Posterior cingulate gyrus (tissue), 11 donors: ENCODE measurements at places on chromosomes 3 and 15.

- no peak for DNase-seq
Observed at GRCh38 chr15:80172401-80172800, 19.6 kb downstream of the FAH start.

GRCh38 chr15:66777596-66778313 is 75.7 kb downstream of the SMAD6 start:
- DNase-seq = no peak

GRCh38 chr3:141486746-141487520 is at the start of gene RASA2:
TSS of gene RASA2 (plus strand) at chr3:141487027. CDS start at chr3:141487084, 57 bp downstream.
- peak; percentile 96 for DNase-seq

- peak; percentile 31 for DNase-seq
Observed at GRCh38 chr3:130345487-130346079, at the start of gene COL6A5. TSS of gene COL6A5 (plus strand) at chr3:130345672. CDS start at chr3:130373639, 27,967 bp downstream.

DNA sequence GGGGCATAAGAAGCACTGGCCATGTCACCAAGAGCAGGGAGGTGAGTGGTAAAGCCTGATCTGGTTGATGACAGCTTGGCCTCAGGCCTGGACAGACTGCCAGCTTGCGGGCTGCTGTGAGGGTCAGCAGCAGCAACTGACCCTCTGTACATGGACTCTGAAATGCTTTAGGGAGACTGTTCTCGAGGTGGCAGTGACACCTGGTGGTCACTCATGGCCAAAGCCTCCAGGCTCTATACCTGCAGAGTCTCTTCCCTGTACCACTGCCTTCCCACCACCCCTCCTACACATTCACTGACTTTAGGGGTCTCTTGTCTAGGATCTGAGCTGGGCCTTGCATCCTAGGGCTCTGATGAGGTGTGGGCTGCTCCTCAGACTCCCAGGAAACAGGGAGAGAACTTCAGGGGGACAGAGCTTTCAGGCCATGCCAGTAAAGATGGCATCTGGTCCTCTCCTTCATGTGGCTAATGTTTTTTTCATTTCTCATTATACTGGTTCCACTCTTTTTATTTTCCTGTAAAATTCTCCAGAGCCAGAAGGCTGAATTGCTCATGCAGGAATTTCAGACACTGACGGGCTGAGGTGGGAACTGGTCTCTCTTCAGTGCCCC is 17.2 kb upstream of the TIMP4 start:
- DNase-seq = peak; percentile 21

- DNase-seq = no peak
Observed at GRCh38 chr3:171776411-171776810, 33.9 kb downstream of the PLD1 start.

DNA sequence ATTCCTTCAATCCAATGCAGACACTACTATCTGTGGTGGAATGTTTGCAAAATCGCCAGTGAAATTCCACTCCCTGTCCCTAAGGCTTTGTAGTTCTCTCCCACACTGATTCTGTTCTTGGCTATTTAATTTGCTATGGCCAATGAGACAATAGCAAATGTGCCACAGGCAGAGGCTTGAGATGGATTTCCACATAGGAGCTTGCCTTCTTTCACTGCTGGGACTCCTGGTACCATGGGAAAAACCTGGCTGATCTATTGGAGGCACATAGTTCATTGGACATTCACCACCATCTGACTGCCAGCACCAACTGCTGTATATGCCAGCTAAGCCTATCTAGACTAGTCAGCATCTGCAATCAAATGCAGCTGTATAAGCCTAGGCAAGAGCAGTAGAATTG is 103.8 kb downstream of the NR1D2 start:
- no peak for DNase-seq

- DNase-seq = peak; percentile 3
Observed at GRCh38 chr3:46668591-46668990, 24.9 kb downstream of the ALS2CL start.

DNA sequence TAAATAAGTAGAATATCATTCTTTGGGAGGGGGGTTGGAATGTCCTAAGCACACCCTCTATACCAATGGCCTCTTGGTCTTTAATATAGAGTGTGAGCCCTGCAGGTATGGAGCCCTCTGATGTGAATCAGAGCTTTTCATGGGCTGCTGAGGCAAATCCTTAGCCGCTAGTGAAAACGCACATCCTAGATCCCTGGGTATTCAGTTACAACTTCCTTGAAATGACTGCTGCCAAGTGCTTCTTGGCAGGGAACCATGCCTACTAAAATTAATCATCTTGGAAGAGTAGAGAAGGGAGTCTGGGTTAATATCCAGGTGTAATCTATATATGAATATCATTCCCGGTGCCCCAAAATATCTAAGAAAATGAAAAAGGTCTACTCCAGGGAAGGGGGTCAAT is 109.1 kb downstream of the POLQ start:
- no peak for DNase-seq

GRCh38 chr15:73573572-73573971 is 59.6 kb downstream of the NPTN start:
- DNase-seq = no peak

DNA sequence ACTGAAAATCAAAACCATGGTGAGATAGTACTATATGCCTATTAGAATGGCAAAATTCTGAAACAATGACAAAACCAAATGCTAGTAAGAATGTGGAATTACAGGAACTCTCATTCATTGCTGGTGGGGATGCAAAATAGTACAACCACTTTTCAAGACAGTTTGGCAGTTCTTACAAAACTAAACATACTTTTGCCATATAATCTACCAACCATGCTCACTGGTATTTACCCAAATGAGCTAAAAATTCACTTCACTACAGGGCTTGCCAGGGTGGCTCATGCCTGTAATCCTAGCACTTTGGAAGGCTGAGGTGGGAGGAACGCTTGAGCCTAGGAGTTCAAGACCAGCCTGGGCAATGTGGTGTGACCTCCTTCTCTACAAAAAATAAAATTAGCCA is 40.0 kb downstream of the MYO9A start:
- no peak for DNase-seq

- DNase-seq = no peak
Observed at GRCh38 chr3:12430086-12430485, 54.2 kb upstream of the TSEN2 start.

DNA sequence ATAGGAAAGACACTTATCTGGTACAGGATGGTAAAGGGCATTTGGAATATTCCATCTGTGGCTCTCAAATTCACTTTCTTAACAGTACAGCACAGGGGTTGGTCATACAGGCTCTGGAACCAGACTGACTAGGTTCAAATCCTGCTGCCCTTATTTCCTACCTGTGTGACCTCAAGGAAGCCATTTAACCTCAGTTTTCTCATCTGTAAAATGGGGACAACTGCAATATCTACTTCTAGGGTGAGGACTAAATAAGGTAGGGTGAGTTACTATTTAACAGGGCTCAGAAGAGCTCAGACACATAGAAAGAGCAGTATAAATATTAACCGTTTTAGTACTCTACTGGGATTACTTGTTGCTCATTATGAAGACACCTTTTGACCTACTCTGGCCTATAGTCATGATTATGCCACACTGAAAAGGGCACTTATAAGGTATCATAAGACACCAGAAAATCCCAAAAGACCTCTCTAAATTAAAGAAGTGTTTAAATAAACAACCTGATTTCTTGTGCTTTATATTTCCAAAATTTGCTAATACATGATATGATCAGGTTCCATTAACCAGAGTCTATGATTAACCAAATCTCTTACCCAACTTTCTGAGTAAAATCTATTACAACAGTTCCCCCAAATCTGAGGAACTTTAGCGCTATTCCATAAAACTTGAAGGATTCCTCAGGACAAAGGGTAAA is 6.5 kb downstream of the RFTN1 start:
- no peak for DNase-seq
